ENCODE measurements at places on chromosomes 2 and 18.

GRCh38 chr2:160336105-160336504, 136.0 kb upstream of the ITGB6 start:
- no peak for DNase-seq

DNA sequence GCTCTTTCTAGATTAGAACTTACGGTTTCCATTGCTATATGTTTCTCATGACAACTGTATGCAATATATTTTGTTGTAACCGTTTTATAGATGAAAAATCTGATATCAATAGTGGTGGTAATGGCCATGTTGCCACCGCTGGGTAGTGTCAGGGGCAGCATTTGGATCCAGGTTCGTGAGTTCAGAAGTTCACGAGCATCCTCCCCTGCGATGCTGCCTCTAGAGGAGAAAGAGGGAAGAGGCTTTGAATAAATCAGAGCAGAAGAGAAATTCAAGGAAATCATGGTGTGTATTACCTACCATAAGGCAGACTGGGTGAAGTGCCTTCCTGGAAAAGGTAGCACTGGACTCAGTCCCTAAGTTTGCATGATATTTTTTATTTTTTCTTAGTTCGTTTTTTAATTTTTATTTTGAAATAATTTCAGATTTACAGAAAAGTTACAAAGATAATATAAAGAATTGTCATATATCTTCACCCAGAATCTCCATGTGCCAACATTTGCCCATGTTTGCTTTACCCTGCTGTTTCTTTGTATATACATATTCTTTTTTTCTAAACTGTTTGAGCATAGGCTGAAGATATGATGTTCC, 3.3 kb upstream of the ZBTB7C start:
- DNase-seq, result no peak

DNA sequence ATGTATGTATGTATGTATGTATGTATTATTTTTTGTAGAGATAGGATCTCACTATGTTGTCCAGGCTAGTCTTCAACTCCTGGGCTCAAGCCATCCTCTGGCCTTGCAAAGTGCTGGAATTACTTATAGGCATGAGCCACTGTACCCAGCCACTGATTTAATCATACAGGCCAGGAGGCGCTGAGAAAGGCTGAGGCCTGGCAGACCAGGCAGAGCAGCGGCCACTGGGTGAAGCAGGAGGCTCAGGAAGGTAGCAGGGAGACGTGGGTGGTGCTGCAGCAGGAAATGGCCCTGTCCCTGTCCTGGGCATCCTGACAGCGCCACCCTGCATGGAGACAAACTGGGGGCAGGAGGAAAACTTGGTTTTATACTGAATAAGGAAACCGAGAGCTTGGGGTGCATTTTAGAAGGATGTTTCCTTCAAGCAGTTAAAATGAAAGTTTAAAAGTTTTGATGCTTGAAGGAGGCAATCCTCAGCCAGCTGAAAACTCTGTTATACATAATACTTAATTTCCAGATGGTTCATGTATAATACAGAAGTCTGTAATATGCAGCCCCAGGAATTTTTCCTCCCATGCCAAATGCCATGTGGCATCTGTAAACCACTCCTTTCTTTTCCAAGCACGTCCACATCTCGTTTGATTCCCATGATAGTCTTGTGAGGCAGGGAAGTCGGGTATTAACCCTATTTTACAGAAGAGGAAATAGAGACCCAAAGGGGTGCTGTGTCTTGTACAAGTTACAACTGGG, 182.4 kb downstream of the CELF4 start:
- no peak for DNase-seq

GRCh38 chr18:60311676-60312360, 60.8 kb downstream of the MC4R start:
- DNase-seq, result no peak

GRCh38 chr2:136214307-136215200, 96.6 kb upstream of the CXCR4 start:
- DNase-seq, result no peak

- DNase-seq, result no peak
Measured at GRCh38 chr2:68971591-68972231, 2.7 kb upstream of the GKN1 start.

GRCh38 chr18:45481821-45482220, 133.5 kb upstream of the SLC14A2 start:
- DNase-seq, result no peak

DNA sequence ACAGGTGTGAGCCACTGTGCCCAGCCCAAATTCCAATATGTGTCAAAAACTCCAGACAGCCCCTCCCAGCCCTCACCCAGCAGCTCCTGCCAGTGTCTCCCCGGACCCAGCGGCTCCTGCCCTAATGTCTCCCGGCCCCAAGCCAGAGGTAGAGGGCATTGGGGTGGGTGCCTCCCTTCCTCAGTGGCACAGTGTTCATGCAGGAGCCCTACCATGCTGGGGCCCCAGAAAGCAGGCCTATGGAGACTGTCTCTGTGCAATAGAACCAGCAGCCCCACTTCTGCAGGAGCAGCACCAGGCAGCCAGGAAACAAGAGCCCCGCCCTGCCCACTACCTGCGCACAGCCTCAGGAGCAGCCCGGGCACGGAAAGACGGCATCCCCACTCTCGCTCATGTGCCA, 70.4 kb downstream of the EIPR1 start:
- no peak for DNase-seq

GRCh38 chr2:109032229-109032820, 43.3 kb upstream of the EDAR start:
- DNase-seq, result no peak

DNA sequence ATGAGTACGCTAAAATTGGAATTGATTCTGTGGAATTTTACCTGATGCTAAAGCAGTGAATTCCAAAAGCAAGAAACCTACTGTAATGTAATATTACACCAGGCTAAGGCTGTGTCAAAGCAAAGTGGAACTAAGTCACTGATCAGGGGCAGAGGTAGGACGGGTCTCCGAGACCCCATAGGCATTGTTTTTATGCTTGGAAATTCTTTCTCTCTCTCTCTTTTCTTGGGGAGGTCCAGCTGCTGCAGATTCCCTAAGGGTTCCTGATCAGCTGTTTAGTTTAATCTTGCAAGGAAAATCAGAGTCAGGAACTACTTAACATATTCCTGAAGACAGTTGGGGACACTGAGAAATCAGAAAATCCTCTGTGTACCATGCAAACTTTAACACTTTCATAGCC, 220.2 kb downstream of the SRBD1 start:
- no peak for DNase-seq

DNA sequence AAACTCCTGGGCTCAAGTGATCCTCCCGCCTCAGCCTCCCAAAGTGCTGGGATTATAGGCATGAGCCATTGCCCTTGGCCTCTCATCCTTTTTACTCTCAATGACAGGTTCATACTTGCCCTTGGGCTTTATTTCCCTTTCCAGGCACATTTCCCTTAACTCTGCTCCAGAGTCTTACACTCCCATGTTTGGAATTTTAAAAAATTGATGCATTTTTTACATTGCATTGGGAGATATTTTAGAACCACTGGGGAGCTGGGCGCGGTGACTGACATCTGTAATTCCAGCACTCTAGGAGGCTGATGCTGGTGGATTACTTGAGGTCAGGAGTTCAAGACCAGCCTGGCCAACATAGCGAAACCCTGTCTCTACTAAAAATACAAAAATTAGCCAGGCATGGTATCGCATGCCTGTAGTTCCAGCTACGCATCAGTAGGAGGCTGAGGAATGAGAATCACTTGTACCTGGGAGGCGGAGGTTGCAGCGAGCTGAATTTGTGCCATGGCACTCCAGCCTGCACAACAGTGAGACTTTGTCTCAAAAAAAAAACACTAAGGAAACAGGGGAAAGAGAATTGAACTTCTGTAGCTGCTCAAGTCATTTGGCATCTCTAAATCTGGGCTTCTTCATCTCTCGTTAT, 18.2 kb downstream of the TGIF1 start:
- DNase-seq, result no peak

GRCh38 chr2:60963190-60963589, 54.3 kb upstream of the PEX13 start:
- no peak for DNase-seq

DNA sequence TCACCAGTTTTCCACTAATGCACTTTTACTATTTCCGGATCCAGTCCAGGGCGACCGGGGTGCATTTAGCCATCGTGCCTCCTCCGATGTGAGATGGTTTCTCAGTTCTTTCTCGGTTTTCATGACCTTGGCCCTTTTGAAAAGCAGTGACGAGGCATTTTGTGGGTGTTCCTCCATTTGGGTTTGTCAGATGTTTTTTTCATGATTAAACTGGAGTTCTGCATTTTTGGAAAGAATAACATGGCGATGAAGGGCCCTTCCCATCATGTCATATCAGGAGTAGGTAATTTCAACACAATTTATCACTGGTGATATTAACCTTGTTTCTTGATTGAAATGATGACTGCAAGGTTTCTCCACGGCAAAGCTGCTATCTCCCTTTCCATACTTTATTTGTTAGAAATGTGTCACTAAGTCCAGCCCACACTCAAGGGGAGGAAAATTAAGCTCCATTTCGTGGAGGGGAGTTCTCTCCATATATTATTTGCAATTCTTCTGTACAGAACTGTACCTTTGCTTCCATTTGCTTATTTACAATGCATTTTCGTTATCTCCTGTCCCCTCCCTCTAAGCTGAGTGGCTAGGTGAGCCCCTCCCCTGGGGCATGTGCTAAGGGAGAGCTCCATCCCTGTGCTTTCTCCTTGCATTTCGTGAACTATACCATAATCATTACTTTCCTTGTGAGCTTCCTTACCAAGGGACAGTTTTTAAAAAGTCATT, 8.9 kb upstream of the KLF11 start:
- DNase-seq, result no peak

DNA sequence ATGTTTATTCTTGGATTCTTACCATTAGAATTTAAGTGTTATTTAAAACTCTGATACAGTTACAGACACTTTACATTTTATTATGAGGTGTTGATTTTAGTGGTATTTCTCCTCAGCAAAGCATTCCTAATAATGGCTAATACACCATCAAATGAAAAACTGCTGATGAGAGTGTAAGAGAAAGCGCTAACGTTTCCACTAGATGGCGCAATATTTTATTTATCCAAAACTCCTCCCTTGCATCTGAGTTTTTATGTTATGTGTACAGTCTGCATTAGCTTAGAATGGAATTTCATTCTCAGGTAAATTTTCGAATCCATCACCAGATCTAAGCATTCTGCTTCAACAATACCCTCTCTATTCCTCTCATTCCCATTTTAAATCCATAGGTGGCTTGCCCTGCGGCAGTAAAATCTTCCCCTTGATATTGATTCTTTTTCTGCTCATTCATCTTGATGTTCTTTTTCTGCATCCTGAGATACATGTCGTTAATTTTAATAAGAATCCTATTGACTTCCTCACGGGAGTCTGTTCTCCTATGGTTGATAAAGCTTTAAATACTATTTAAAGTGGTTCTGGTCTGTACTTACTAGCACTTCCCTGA, 53.9 kb downstream of the PRKRA start:
- DNase-seq, result no peak
